Globus pallidus (tissue), 1 donor: ENCODE measurements at places on chromosomes 1 and 21.

DNA sequence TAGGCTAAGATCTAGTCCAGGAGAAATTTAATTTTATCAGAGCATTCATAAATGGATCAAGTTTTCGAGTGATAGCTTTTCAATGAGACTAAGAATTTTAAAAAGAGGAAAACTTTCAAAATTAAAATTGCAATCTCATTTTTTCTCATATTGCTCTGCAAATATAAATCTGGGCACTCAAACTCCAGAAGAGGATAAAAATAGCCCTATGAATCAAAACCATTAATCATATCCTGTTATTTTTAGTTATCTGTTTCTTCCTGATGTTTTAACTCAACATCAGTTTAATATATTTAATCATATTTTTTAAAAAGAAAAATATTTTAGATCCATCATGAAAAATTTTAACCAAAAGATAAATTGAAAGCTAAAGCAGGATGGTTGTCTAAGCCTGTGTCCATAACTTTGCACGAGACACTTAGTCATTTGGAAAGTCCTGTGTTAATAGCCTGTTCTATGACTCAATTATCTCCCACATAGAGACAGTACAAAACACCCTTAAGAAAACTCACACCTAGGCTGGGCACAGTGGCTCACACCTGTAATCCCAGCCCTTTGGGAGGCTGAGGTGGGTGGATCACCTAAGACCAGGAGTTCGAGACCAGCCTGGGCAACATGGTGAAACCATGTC, 17.1 kb upstream of the PRRC2C start:
- DNase-seq, result no peak

DNA sequence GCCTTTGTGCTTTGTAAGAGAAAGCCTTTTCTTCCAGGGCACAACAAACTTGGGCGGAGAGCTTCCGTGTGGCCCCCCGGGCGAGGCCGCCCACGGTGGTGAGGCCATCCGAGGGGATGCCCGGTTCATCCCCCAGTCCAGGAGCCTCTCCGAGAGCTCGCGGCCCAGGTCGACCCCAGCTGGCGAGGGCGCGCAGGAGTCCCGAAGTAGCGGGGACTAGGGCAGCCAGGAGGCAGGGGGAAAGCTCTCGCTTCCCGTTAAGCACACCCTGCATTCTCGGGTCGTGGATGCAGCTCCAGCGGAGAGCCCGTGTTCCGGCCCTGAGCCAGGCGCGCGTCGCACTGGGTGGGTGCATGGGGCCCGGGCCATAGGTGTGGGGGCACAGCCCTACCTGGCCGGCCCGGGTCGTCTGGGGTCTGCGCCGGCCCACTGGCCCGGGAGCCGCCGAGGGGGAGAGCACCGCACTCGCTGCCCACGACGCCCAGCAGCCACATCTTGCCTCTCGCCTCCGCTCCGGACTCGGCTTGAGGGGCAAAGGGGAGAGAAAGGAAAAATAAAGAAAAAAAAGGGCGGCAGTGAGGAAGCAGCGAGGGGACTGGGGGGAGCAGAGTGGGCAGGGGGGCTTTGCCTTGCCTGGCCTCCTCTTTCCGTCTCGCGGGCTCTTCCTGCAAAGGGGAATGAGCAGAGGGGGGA, 1.8 kb downstream of the RNF220 start:
- no peak for DNase-seq

DNA sequence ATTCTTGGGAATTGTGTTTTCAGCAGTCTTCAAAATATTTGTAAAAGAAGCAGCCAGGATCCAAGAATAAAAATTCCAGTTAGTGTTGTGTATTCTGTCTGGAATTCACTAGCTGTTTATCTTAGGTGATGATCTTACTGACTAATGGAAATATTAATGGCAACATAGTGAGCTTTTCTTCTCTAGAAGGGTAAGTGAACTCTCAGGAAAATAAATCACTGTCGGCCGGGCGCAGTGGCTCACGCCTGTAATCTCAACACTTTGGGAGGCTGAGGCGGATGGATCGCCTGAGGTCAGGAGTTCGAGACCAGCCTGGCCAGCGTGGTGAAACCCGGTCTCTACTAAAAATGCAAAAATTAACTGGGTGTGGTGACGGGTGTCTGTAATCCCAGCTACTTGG, 87.4 kb upstream of the KIF1B start:
- no peak for DNase-seq

- DNase-seq, result no peak
Observed at GRCh38 chr1:229986737-229987337, 80.2 kb upstream of the GALNT2 start.

- DNase-seq, result peak; percentile 51
Observed at GRCh38 chr1:63073309-63074306, 248.8 kb upstream of the FOXD3 start.

DNA sequence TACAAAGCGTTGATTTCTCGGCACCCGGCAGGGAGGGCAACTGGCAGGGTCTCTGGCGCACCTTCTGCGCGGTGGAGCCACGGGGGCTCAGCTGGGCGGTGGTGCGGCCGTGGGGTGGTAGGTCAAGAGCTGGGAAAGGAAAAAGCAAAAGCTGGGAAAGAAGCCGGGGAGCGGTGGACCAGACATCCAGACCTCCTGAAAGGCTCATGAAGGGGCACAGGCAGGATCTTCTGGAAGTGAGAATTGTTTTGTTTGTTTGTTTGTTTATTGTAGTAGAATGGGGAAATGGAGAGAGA, 7.2 kb upstream of the RNU1-1 start:
- DNase-seq, result no peak

- DNase-seq, result no peak
Observed at GRCh38 chr1:181345146-181345545, 138.2 kb upstream of the CACNA1E start.

- no peak for DNase-seq
Observed at GRCh38 chr21:28598214-28598613, 394.5 kb downstream of the LTN1 start.
